Activated CD8-positive, alpha-beta T cell treated with anti-CD3 and anti-CD28 coated beads for 36 hours (primary cell): ENCODE measurements at places on chromosomes 6 and 20.
A peak's percentile ranks its signal among the peaks of the same experiment; 100 is the strongest.

- DNase-seq, result no peak
Measured at GRCh38 chr20:52497731-52498130, 306.2 kb upstream of the ZFP64 start.

- DNase-seq, result peak; percentile 62
Measured at GRCh38 chr6:32974016-32974333, 5.6 kb downstream of the BRD2 start.

DNA sequence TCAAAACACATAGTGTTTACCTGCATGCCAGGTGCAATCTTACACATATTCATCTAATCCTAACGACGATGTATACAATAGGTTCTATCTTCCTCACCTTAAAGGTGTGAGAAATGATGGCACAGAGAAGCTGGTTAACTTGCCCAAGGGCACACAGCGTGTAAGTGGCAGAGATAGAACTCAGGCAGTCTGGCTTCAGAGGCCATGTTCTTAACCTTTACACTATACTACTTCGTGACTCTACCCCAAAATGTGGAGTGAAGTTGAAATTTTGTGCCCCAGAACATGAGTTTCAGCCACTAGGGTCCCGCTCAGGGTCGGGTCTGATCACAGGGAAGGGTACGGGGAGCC, 584 bp downstream of the VPS52 start:
- DNase-seq, result no peak

DNA sequence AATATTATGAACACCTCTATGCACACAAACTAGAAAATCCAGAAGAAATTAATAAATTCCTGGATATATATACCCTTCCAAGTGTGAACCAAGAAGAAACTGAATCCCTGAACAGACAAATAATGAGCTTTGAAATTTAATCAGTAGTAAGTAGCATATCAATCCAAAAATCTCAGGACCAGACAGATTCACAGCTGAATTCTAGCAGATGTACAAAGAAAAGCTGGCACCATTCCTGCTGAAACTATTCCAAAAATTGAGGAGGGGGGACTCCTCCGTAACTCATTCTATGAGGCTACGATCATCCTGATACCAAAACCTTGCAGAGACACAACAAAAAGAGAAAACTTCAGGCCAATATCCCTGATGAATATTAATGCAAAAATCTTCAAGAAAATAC, 67.0 kb upstream of the PDE7B start:
- DNase-seq, result no peak

GRCh38 chr6:107589199-107589598, 99.3 kb downstream of the SOBP start:
- DNase-seq, result no peak

- no peak for DNase-seq
Measured at GRCh38 chr6:128074567-128074966, 173.7 kb upstream of the THEMIS start.

- DNase-seq, result peak; percentile 41
Measured at GRCh38 chr6:108627692-108628550, 67.2 kb downstream of the FOXO3 start.

DNA sequence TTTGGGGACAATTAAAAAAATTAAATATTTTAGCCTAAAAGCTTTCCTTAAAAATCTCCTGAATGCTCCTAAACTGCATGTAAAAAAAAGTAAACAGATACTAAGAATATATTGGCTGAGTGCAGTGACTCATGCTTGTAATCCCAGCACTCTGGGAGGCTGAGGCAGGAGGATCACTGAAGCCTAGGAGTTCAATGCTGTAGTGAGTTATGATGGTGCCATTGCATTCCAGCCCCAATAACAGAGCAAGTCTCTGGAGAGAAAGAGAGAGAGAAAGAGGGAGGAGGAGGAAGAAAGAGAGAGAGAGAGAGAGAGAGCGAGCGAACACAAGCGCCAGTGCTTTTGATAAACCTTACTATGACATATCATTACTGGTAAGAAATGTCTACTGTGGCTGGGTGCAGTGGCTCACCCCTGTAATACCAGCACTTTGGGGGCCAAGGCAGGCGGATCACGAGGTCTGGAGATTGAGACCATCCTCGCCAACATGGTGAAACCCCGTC, 58.8 kb downstream of the FKBP5 start:
- no peak for DNase-seq

- DNase-seq, result no peak
Measured at GRCh38 chr6:5746759-5747130, 260.0 kb downstream of the NRN1 start.

DNA sequence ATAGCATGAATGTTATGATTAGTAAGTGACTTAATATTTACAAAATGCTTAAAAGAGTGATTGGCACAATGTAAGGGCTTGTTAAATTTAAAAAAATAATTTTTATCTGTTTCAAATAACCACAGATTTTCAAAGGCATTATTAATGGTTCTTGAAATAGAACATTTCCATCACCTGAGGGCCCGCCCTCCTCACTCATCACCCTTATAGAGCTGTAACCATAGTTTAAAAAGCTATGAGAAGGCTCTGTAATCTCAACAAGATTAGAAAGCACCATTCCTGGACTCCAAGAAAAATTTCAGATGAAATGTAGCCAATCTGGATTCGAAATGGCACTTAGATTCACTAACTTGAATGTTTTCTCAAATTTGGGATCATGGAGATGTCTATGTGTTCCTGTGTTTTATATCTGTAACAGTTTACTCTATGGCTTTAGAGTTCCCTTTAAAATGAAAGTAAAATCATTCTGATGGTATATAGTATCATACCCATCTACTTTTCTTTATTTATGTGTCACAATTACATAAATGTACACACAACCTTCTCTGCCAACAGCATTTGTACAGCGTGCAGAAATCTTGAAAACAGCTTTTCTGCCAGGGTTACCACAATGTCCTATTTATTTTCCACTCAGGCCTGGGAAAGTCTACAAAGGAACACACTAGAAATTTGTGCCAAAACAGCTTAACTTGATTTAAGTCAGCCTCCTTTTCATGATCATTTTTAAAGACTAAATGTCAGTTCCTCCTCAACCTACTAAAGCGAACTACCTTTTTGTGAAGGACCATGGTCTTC, 207.7 kb downstream of the TBX18 start:
- DNase-seq, result no peak

- DNase-seq, result no peak
Measured at GRCh38 chr20:5735845-5736510, 14.2 kb upstream of the SHLD1 start.

GRCh38 chr6:6815732-6816131, 227.2 kb downstream of the LY86 start:
- DNase-seq, result no peak

GRCh38 chr6:89148016-89148750, 2.3 kb downstream of the PM20D2 start:
- DNase-seq, result peak; percentile 67

DNA sequence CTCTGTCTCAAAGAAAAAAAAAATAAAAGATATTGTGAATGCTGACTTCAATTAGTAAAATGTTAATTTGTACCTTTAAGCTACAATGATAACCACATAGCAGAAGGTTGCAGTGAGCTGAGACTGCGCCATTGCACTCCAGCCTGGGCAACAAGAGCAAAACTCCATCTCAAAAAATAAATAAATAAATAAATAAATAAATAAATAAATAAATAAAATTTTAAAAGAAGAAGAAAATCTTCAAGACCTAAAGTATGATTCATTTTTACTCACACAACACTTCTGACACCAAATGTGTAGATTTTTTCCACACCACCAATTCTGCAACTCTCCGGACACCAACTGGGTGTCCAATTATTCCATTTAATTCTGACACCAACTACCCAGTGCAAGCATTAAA, 28.8 kb upstream of the MBOAT1 start:
- no peak for DNase-seq

- no peak for DNase-seq
Measured at GRCh38 chr20:44773070-44773829, 27.6 kb downstream of the KCNK15 start.
